Activated T-helper 9 cell treated with anti-CD3 and anti-CD28 coated beads, Interleukin-2, amount 50 U/mL, for 16 hours (primary cell): ENCODE measurements at places on chromosomes 16 and 17.
A peak's percentile ranks its signal among the peaks of the same experiment; 100 is the strongest.

GRCh38 chr16:57621521-57622271 is 6.7 kb upstream of the ADGRG1 start:
- DNase-seq, result no peak

- no peak for DNase-seq
These were observed 39.7 kb downstream of the REXO5 start for GRCh38 chr16:20846030-20846429.

- no peak for DNase-seq
These were observed 15.3 kb downstream of the TBCD start for GRCh38 chr17:82767041-82767754.

- no peak for DNase-seq
These were observed 304.6 kb upstream of the FOXF1 start for GRCh38 chr16:86205521-86206245.

- no peak for DNase-seq
These were observed 10.8 kb downstream of the MAP2K3 start for GRCh38 chr17:21295036-21295952.

DNA sequence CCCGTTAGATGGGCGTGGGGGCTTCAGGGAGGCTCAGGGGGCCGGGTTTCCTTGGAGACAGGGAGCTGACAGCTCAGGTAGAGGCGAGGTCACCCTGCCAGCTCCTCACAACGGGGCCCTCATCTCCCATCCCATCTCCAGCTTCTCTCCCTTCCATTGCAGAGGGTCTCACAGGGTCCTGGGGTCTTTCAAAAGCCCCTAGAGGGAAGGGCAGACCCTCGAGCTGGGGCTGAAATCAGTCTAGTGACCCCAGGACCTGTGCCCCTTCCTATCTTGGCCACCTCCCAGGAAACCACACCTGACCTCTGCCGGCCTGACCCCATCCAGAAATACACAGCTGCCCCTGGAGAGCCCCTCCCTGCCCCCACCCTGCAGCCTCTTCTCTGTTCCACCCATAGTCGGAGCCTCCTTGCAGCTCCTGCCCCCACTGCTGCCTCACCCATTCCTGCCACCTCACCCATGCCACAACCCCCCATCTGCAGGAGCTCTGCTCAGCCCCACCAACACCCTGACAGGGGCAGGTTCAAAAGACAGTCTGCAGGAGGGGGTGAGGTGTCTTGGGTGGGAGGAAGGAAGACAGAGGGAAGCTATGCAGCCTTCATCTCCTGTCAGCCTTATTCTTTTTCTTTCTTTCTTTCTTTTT is 23.4 kb downstream of the PIK3R5 start:
- no peak for DNase-seq

GRCh38 chr17:48412841-48413240 is 17.2 kb downstream of the SKAP1 start:
- DNase-seq, result no peak

DNA sequence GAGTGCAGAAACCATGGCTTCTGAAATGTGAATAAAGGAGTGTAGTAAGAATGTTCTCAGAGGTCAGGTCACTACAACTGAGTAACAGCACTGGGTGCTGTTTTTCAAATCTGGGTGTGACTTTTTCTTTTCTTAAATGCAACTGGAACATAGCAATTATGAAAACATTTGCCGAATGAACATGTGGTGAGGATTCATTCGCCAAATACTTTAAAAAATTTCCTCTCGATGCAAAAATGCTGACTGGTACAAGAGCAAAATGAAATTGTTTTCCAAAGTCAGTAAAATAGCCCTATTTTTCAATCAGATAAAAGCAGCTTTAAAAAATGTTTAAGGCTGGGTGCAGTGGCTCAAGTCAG is 18.6 kb downstream of the ZDHHC7 start:
- no peak for DNase-seq

DNA sequence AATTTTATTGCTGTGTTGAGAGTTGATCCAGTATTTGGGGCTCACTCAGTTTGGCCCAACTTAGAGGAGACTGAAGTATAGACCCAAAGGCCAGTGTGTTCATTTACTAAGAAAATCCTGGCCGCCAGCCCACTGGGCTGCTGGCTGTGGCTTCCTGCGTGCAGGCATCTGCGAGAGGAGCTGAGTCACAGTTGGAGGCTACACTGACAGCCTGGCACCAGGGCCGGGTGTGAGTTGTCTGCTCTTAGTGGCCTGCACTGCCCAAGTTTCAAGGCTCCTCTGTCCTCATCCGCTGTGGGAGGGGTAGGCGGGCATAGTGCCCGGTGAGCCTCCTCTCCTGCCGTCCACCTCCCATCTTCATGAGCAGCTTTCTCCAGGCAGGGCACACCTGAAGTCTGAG is 54.2 kb downstream of the PLD6 start:
- no peak for DNase-seq

- no peak for DNase-seq
These were observed 49.4 kb upstream of the MSI2 start for GRCh38 chr17:57206928-57207327.

GRCh38 chr17:49997773-49998703 is 3.0 kb upstream of the DLX3 start:
- DNase-seq, result peak; percentile 74

- DNase-seq, result no peak
These were observed 73.4 kb upstream of the GSG1L start for GRCh38 chr16:28136751-28137434.

DNA sequence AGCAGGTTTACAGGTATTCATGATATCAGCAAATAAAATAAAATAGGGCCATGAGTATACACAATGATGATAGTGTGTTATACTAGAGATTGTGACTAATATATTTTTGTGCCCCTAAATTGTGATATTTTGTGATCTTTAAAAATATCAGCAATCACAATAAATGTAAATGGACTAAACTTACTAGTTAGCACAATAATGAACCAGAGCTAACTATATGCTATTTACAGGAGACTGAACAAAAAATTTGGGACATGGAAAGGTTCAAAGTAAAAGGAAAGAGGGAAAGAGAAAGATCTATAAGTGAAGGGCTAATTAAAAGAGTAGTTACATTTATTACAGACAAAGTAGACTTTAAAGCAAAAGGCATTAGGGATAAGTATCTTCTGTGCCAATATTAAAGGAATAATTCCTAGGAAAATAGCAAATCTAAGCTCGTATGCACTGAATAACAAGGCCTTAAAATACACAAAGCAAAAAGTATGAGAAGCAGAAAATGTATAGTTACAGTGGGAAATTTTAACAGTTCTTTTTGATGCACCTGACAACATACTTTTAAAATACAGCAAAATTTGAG is 5.0 kb upstream of the MSI2 start:
- DNase-seq, result no peak

DNA sequence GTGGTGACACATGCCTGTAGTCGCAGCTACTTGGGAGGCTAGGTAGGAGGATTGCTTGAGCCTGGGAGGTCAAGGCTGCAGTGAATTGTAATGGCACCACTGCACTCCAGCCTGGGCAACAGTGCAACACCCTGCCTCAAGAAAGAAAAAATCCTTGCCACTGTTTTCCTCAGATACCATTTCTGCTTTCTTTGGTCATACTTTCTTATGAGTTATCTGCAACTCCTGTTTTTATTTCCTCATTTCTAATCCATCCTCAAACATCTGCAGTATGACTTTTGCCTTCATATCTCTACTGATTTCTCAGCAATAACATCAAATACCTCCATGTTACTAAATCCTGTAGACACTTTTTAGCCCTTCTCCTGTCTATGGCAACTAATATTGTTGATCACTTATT is 3.1 kb upstream of the AP2B1 start:
- no peak for DNase-seq

GRCh38 chr16:67917852-67918236 is 13.8 kb downstream of the CTRL start:
- no peak for DNase-seq

GRCh38 chr17:36980280-36980761 is 31.6 kb downstream of the AATF start:
- no peak for DNase-seq

- no peak for DNase-seq
These were observed 527 bp upstream of the UBE2Z start for GRCh38 chr17:48907713-48908046.

DNA sequence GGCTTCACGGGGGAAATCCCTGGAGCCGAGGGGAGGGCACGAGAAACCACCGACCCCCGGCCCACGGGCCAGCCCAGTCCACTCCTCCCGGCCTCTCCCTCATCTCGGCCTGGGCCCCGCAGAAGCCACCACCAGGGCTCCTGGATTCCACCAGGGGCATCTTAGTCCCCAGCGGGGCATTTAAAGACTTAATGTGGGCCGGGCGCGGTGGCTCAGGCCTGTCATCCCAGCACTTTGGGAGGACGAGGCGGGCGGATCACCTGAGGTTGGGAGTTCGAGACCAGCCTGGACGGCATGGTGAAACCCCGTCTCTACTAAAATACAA is 24.1 kb upstream of the ABR start:
- no peak for DNase-seq

DNA sequence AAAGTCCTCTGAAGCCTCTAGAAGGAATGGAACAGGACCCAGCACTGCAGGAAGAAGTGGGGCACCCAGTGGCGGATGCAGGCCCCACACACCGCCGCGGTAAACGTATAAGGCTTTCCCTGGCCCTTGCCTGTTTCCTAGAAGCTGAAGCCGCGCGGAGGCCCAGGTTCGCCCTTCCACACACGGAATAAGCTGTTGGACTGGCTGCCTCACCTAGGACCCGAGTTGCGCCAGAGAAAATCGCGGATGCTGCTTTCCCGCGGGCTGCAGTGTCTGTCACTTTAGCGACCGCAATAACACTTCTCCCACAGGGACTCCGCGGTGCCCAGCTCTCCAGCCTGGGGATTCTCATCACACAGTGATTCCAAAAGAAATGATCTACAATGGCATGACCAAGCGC is 1736.9 kb downstream of the TP53TG3F start:
- DNase-seq, result no peak

DNA sequence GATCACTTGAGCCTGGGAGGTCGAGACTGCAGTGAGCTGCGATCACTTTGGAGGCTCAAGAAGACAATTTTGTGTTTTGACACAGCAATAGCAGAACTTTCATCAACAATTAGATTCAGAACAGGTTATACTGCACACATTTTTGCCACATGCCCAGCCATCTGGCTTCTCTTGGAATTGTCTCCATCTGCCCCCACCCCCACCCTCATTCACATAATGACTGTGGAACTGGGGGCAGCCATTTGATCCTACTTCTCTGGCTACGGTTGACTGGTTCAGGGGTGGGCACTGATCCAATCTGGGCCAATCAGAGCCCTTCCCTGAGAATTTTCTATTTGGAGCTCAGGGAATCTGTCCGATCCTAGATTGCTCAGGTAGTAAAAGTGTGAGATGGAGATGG is 14.0 kb downstream of the TMEM92 start:
- no peak for DNase-seq

DNA sequence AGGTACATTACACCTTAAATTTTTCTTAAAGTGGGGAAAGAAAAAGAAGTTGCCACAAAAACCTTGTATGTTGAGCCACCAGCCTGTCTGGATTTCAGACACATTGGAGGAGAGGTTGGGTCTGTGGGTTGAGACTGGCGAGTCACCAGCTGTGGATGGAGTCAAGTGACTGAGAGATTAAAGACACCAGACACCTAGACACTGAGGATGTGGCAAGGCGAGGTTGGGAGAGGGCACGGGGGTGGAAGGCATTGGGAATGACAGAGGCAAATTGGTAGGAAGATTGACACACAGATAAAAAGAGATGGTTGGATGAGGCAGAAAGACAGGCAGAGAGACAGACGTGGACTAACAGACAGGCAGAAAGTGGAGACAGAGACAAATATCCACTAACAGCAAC is 49.6 kb downstream of the KCNJ12 start:
- DNase-seq, result no peak

DNA sequence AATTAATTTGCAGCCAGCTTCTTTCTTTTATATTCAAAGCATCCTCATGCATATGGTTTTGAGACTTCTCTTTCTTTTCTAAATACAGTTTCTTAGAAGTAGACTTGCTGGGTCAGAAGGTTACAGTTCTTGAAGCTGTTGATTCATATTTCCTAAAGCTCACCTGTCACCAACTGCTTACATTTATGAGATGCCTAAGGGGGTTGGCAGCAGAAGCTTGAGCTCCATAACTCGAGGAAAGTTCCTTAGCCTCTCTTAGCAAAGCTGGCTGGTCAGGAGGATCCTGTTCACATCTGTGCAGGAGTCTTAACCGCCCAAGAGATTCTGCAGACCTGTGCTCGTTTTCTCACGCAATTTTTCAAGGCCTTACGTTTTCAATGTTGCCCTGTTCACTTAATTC is 218.8 kb downstream of the SNX29 start:
- no peak for DNase-seq

- no peak for DNase-seq
These were observed 8.6 kb downstream of the CMIP start for GRCh38 chr16:81453091-81453728.

DNA sequence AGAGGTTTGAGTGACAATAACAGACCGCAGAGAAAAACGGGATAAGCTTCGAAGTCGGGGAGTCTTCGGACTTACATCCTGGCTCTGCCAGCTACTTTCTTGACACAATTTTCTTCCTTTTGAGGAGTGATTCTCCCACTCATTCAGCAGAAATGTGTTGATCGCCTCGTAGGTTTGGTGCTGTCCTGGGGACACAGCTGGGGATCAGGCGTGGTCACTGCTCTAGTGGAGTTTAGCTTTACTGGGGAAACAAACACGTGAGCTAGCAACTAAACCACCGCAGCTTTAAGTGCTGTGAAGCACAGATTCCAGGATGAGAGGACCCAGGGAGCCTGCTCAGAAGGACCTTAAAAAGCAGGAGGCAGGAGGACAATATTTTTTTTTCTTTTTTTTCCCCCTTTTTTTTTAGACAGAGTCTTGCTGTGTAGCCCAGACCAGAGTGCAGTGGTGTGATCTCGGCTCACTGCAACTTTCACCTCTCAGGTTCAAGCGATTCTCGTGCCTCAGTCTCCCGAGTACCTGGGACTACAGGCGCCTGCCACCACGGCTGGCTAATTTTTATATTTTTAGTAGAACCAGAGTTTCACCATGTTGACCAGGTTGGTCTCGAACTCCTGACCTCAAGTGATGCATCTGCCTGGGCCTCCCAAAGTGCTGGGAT is 858 bp downstream of the NUBP1 start:
- no peak for DNase-seq

GRCh38 chr16:68229431-68230175 is 6.3 kb downstream of the ESRP2 start:
- peak; percentile 23 for DNase-seq

DNA sequence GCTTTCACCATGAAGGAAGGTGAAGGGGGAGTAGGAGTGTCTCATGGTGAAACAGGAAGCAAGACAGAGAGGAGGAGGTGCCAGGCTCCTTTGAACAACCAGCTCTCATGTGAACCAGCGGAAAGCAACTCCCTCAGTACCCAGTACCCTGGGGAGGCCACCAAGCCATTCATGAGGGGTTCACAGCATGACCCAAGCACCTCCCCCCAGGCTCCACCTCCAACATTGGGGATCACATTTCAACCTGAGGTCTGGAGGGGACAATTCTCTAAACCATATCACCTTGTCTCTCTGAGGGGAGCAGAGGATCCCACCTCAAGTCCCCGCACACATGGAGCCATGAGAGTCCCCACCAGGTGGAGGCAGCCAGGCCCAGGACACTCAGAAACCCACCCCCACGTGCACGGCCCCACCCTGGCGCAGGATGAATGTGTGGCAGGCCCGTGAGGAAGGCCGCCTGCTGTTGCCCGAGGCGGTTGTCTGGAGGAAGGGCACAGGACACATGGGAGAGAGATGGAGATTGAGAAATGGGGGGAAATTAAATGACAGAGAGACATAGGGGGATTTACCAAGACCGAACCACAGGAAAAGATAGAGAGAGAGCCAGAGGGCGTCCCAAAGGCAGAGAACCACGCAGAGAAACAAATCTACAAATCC is 85.9 kb downstream of the TMEM132E start:
- DNase-seq, result no peak

GRCh38 chr17:62679866-62680377 is 52.5 kb downstream of the MRC2 start:
- DNase-seq, result no peak
